ENCODE measurements at places on chromosomes 13 and 19.

GRCh38 chr19:33368074-33368864 is 5.2 kb upstream of the CEBPG start:
- DNase-seq: no peak

DNA sequence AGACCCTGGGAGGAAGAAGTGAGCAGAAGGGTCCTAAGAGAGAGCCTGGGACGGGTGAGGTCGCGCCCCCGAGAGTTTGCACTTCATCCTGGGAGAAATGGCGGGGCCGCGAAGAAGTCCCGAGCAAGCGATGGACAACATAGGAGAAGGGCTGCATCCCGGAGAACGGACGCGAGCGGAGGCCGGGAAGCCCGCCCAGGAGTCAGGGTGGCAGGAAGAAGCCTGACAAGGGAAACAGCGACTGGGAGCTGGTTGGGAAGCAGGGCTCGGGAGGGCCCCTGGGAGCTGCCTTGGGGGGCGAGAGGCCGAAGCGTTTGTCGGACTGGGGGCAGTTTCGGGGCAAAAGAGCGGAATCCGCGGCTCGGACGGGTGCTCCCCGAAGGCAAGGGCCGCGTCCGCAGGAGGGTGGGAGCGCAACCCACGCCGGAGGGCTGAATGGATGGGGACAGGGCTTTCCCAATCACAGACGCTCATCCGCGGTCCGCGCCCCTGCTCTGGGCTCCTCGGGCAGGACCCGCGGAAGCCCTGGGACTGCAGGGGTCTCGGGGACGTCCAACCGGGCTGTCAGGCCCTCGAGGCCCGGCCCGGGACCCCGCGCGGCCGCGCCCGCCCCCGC is 469 bp downstream of the ABHD17A start:
- DNase-seq: no peak

DNA sequence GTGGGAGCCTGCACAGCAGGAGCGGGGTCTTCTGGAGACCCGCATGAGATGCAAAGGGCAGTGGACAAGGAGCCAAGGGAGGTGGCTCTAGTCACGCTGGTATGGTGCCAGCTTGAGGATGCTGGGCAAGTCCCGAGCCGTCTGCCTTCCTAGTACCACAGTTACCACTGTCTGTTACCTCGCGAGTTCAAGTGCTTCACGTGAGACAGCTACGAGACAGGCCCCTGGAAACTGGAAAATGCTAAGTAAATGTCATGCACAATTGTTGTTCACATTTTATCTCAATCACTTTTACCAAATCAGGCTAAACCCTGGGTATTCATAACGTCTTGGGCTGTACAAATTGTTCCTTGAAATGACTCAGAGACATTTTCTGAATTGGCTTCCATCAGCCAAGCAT is 155.7 kb downstream of the TNFRSF19 start:
- DNase-seq: no peak

DNA sequence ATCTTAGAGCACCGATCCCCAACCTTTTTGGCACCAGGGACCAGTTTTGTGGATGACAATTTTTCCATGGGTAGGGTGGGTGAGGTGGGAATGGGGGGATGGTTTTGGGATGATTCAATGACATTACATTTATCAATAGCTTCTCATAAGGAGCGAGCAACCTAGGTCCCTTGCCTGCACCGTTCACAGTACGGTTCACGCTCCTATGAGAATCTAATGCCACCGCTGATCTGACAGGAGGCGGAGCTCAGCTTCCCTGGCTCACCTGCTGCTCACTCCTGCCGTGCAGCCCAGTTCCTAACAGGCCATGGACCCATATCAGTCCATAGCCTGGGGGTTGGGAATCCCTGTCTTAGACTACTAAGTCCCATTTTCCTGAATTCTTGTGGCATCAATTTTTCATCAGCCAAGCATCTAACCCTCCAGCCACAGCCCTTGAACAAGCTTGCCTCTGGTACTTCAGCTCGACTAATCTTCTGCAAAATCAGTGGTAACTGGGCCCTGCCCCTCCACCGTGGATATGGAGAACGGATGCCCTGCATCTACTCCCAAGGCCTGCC is 37.0 kb upstream of the MAP3K10 start:
- no peak for DNase-seq

- no peak for DNase-seq
These were observed 3.3 kb upstream of the RGL3 start for GRCh38 chr19:11422163-11423065.

DNA sequence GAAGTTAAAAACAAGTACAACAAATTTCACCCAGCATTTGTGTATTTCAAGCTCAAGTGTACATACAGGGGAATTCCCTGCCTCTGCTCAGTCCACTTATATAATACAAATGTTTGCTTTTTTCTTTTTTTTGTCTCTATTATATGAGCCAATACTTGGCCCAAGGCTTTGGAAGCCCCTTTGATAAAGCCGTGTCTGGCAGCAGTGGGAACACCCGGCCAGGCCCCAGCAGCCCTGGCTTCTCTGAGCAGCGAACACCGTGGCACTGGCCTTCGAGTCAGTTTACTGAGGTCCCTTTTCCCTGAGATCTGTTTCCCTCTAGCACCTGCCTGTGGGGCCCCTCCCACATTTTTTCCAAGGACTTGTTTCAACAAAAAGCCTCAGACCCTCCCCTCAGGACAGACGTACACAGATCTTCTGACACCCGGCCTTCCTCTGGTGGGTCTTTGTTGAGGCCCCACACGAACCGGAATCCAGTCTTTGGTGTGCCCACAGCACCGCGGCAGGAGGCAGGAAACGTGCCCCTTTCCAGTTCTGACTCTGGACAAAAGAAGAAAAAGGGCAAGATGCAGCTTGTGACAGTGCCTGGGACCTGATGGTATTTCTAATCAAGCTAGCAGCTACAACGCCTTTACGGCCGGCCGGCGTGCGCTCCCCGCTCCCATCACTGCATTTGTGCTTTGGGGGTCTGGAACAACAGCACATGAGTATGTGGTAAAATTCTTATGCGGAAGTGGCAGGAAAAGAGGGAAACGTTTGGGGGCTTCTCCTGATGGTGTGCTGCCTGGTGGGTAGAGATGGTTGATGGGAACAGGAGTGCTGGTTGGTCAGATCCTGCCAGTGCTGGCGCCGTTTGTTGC is 13.8 kb downstream of the SIPA1L3 start:
- no peak for DNase-seq

DNA sequence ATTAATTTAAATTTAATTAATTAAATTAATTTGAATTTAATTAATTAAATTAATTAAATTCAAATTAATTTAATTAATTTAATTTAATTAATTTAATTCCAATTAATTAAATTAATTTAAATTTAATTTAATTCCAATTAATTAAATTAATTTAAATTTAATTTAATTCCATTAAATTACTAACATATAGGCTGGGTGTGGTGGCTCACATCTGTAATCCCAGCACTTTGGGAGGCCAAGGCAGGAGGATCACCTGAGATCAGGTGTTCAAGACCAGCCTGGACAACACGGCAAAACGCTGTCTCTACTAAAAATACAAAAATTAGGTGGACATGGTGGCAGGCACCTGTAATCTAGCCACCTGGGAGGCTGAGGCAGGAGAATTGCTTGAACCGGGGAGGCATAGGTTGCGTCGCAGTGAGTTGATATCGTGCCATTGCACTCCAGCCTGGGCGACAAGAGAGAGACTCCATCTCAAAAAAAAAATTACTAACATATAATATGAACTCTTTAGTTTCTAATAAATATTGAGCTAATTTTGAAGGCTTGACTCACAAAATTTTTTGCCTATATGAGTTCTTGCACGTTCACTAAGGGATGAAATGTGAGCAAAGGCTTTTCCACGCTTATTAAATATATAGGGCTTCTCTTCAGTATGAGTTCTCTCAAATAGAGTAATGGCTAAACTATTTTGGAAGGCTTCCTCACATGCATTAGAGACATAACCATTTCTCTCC is 9.0 kb upstream of the USP29 start:
- no peak for DNase-seq

DNA sequence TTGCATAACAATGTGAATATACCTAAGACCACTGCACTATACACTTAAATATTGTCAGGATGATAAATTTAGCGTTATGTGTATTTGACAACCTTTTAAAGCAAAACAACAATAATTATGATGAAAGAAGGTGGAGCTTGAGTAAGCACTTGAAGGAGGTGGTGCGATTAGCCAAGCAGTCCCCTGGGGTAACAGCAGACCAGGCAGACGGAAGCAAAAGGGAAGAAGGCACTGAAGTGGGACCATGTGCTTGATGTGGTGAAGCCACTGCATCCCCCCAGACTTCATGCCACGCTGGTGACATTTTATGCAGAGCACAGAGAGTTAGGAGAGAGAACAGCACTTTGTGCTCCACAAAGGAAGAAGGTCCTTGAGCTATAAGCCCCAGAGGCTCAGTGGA is 58.3 kb upstream of the ZNF507 start:
- no peak for DNase-seq
